ENCODE measurements at places on chromosomes 7 and 10.
A peak's percentile ranks its signal among the peaks of the same experiment; 100 is the strongest.

DNA sequence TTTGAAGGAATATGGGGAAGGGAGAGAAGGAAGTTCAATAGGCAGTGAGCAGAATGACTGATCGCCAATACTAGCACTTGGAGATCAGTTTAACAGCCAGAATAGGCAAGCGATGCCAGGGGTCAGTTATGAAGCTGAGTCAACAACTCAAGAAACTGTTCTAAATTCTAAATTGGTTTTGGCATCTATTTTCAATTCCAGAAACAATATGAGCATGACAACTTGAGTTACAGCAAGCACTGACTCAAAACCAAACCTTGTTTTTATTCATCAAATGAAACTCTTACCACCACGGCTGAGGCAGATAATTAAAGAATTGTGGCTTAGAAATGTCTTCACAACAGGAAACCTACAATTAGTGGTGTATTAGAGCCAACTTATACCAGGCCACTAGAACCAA is 180.5 kb upstream of the ASAH2 start:
- DNase-seq: no peak

DNA sequence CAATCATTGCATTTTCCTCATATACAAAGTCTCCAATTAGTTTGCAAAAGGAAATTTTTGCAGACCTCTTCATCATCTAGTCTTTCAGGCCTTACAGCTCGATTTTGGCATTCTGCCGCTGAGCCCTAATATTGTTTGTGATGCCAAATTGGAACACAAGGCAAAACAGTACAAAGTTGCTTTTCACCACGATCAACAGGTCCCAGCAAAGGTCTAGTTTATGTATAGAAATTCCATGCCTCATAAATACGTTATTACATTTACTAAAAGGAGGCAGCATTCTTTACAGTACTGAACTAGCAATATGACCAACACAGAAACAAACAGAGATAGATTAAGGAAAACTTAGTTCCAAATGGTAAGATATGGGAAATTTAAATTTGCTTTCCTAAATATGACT is 7.0 kb upstream of the DNAJC1 start:
- no peak for DNase-seq

GRCh38 chr7:33630359-33630758 is 275.0 kb upstream of the BMPER start:
- DNase-seq: no peak

DNA sequence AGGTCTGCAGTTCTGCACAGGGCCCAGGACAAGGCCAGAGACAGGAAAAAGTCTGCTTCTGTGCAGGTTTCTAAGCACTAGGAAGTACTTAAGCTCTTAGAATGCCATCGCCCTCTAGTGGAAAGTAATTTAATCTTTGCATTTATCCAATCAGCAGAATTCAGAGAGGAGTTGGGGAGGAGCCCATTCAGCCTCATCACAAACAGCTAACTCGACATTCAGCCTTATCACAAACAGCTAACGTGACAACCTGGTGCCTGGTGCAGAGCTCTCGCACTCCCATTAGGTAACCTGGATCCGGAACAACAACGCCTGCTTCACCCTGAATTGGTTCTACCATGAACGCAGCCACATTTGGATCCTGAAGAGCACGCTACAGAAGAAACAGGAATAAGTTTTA is 15.2 kb downstream of the OAT start:
- no peak for DNase-seq

DNA sequence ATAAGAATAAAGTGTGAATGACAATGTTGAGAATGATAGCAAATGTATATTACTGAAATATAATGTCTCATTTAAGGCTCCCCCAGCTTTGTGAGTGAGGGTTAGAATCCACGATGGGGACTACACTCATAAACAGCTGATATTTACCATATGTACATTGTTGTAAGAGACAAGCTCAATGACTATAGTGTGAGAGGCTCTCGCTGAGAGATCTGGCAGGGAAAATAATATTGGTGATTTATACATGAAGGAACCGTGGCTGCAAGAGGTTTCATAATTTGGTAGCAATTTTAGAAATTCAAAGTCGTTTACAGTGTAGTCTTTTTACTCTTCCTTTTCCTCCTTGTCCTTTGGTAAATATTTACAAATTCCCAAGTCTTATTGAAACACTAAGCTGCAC is 342.2 kb upstream of the AKR1E2 start:
- no peak for DNase-seq

DNA sequence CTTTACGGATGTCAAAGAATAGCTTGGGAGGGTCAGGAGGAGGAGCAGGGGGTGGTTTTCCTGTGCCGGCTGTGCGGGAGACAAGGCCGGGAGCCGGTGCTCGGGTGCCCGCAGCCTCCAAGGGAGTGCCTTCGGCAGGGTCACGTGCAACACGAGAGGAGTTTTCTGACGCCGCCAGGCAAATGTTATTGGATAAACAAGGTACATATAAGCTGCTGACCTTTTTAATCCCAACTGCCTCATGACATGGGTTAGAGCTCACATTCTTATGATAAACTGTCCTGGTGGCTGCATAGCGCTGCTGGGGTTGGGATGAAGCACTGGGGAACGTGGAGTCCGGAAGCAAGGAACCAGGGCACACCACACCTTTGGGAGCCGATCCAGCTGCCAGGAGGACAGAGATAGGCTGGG is 124.8 kb upstream of the PDLIM1 start:
- DNase-seq: no peak

GRCh38 chr7:134037991-134038390 is 89.1 kb upstream of the LRGUK start:
- no peak for DNase-seq

GRCh38 chr10:123549761-123550454 is 116.2 kb upstream of the GPR26 start:
- DNase-seq: no peak

DNA sequence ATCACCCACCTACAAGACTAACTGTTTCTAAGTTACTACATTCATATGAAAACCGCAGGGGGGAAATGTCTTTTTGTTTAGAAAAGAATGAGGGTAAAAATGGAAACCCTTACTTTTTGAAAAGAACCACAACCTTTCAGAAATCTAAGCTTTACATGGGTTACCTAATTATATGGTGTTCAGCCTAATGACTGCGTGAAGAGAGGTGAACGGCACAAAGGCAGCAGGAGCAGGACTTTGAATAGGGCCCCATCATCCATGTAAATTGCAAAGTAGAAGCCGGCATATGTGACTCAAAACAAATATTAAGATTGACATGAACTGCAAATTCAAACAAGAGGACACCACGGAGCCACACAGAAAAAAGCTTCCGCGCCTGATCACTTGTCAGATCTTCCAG is 25.1 kb downstream of the NEBL start:
- no peak for DNase-seq

GRCh38 chr10:119026301-119027110 is 3.0 kb upstream of the NANOS1 start:
- DNase-seq: no peak

DNA sequence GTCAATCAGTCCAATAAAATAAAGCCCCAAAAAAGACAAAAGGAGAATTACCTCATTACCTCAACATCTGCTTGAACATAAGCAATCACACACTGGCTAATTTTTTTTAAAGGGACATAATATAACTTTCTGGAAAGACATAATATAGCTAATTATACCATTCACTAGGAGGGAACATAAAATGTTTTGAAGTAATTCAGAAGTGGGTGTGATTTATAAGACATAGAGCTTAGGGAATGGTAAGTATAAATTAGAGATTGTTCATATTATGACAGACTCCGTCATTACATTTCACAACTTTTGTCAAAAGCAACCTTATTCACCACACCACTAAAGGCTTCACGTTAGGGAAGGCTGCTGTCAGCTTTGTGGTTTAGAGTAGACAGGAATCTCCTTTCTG is 3.8 kb downstream of the SHTN1 start:
- no peak for DNase-seq

DNA sequence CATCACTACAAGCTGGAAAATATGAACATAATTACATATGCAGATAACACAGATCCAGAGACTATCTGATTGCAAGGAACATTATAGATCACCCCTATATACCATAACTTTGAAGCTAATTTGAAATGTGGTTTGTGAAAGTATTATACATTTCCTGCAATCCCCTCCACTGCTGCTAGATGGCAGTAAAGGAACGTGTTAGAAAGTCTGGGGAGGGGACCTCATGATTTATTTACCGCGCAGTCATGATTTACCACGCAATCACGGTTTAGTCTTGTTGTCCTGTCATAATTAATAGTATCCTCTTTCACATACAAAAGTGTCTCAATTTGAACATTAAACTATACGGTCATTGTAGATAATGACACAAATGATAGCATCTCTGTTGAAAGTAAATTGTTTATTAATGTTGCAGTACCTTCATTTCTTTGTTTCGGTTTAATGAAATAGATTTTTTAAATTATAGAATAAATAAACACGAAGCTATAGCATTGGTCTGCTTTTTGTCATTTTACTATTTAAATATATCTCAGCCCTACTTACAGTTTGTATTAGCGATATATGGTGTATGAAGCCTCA is 145.3 kb upstream of the PRSS1 start:
- peak; percentile 24 for DNase-seq

Data from activated CD4-positive, alpha-beta T cell treated with anti-CD3 and anti-CD28 coated beads for 24 hours (primary cell).